ENCODE measurements at places on chromosomes 16 and 17.

DNA sequence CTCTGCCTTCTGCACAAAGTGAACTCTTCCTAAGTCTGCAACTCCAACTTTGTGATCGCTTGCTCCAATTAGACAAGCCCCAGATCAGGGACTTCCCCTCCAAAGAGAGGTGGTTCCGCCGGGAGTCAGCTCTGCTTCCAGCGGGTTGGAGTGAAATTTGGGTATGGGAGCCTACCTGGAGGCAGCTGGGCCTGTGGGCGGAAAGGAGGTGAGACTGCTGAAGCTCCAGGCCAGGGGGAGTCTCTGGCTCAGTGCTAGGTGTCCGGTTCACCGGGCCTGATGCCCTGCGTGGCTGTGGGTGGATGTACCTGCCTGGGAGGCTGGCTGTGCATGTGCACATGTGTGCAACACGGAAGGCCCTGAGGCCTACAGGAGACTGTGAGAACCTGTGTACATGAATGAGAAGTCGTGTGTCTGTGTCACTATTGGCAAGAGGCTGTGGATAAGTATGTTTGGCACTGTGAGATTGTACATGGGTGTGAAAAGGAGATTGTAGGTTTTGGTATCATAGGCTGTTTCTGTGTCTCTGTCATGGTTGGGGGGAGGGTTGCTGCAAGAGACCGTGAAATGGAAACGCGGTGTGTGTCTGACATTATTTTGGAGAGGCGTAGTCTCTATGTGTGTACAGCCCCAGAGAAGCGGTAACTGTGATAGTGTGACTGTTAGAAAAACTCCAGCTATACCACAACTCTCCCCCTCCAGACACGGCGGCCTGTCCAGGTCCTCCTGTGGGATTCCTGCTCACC is 4.2 kb downstream of the LHX1 start:
- DNase-seq, result no peak

DNA sequence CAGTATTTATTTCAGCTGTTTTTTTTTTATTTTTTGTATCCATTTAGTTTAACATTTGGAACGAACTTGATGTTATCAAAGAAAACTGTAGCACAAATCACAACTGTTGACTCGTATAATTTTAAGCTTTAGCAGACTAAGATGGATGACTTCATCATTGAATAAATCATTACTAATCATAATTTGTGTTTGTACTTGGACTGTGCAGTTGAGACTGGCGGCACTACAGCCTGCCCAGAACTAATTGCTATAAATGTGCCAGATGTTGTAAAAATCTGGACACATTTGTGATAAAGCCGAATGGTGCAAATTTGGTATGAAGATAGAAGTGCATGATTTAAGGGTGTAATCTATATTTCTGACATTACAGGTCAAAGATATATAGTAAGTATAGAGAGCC is 897.7 kb upstream of the CDH8 start:
- DNase-seq, result no peak

- DNase-seq, result no peak
Measured at GRCh38 chr17:66378296-66378695, 75.9 kb downstream of the PRKCA start.

- DNase-seq, result no peak
Measured at GRCh38 chr16:67164599-67165061, at the start of gene HSF4. TSS of gene HSF4 (plus strand) at chr16:67164745. CDS start at chr16:67164812, 67 bp downstream.

GRCh38 chr17:66290101-66290722 is 12.2 kb upstream of the PRKCA start:
- no peak for DNase-seq

DNA sequence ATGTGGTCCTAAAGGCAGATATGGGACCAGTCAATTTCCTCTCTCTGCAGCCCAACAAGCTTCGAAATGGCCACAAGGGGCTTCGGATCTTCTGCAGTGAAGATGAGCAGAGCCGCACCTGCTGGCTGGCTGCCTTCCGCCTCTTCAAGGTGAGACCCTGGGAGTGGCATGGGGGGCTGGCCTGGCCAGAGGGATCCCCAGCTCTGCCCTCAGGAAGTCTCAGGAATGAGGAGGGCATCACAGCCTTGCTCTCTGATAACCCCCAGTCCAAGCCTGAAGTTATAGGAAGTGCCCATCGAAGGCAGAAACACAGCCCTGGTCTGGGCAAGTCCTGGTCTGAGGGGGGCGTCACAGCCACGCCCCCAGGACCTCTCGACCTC is 7.1 kb downstream of the GRB7 start:
- no peak for DNase-seq

- no peak for DNase-seq
Measured at GRCh38 chr16:85536073-85536410, 77.1 kb upstream of the GSE1 start.

DNA sequence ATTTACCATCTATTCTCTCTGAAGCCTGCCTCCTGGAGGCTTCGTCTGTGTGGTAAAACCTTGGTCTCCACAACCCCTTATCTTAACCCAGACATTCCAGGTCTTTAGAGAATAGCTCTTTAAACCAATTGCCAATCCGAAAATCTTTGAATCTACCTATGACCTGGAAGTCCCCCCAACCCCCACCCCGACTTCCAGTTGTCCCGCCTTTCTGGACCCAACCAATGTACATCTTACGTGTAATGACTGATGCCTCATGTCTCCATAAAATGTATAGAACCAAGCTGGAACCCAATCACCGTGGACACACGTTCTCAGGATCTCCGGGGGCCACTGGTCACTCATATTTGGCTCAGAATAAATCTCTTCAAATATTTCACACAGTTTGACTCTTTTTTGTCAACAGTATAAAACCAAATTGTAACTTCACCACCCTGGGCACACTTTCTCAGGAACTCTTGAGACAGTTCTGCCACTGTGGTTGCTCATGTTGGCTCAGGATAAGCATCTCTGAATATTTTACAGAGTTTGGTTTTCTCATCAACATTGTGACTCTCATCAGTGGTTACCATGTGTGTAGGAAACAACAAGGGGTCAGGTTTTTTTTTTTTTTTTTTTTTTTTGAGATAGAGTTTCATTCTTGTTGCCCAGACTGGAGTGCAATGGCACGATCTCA is 18.1 kb upstream of the DNAH17 start:
- DNase-seq, result no peak

GRCh38 chr17:77374170-77374936 is 233.6 kb downstream of the SEC14L1 start:
- DNase-seq, result peak; percentile 62

GRCh38 chr17:40597556-40598300 is 32.5 kb upstream of the CCR7 start:
- DNase-seq, result no peak

DNA sequence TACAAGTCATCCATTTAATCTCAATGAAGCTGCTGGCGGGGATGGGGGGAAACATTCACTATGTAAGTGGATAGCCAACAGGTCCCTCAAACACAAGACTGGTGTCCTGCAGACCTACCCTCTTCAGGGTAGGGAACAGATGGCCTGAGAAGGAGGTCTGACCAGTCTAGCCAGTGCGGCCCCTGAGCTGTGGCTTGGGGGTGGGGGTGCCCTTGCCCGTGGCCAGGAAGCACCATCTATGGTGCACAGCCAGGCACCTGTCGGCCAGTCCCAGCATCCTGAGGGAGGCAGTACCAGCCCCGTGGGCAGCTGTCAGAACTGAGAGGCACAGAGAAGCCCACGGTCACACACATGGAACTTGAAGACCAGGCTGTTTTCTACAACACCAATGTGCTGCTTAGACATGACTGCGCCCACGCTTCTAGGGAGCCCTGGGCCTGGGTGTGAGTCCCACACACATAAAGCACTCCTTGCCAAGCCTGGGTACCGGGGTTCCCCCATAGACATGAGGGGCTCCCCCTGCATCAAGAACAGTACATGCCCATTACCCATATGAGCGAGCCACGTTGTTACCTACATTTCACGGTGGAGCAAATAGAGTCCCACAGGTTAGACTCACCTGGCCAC is 40.9 kb downstream of the RMI2 start:
- DNase-seq, result no peak

DNA sequence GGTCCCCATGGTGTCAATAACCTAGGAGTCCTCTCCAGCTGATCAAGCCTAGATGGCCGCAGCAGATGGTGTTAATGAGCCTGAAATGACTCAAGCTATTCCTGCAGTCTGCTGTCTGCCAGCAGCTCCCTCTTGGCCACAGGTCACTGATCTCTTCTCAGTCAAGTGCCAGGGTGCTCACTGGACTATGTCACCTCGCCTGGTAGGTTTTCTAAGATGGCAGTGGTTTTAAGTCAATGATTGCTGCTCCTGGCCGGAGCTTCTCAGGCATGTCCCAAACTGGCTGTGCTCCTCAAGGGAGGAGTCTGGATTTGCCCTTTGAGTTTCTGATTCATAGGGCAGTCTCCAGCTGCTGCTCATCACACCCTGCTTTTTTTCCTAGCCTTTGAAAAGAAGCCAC is 58.6 kb upstream of the SHISA6 start:
- DNase-seq, result no peak

DNA sequence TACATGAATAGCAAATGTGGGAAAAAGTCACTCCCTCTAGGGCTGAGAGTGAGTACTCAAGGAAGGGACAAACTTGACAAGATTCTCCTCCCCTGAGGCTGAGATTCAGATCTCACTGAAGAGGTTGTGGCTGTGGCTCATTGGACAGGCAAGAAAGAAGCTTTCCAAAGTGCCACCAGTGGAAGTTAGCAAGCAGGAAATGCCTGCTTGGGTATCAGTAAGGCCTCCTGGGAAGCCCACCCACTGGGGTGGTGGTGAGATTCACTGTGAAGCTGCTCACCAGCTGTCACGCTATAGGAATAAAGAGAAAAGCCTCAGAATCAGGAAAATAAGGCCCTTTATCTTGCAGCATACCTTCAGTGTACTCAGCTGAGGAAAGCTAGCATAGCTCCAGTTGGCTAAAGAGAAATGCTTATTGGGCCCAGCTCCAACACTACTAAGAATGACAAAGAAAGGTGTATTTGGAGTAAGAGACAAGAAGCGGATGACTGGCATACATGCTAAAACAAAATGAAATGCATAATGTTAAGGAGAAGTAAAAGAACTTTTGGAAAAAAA is 274.4 kb upstream of the TOM1L1 start:
- DNase-seq, result no peak

DNA sequence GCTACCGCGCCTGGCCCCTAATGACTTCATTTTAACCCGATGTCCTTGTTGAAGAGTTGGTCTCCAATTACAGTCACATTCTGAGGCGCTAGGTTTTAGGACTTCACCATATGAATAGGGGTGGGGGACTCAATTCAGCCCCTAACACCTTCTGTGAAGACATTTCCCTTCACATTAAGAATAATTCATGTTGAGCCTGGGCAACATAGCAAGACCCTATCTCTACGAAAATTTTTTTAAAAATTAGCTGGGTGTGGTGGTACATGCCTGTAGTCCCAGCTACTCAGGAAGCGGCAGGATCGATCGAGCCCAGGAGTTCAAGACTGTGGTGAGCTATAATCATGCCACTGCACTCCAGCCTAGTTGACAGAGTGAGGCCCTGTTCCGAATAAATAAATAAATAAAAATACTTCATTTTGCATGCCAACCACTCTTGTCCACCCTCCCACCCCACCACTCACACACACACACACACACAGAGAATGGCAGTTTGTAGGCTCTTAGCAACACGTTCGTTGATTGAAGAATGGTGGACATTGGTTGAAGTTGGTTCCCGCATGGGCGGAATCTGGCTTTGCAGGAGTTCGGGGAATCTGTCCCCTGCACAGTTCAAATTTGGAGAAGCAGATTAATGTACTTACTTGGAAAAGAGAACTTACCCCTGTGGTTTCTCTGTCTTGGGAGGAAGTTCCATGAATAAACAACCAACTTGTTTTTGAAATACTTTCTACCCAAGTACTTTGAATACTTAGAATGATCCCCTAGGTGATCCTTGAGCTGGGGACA is 27.8 kb upstream of the TVP23A start:
- no peak for DNase-seq

DNA sequence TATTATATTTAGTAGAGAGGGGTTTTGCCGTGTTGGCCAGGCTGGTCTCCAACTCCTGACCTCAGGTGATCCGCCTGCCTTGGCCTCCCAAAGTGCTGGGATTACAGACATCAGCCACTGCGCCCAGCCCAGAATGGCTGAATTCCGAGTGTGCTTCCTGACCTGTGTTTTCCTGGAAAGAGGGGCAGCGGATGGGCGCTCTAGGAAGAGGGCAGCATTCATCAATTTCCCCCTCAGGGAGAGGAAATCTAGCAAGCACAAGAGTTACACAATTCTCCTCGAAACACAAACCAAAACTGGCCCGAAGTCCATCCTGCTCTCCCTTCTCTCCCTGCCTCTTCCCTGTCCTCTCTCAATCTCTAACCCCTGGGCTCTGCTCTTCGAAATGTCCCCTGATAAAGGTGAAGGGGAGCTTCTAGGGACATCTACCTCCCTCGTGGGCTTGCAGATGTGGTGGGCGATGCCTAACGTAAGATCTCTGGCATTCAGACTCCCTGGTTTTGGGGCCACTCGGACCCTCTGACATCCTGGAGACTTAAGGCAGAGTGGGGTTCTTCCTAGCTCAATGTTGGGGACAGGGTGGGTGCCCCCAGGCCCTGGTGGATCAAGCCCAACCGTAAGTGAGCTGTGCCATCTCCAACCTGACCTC is 1.0 kb downstream of the IL27 start:
- no peak for DNase-seq

DNA sequence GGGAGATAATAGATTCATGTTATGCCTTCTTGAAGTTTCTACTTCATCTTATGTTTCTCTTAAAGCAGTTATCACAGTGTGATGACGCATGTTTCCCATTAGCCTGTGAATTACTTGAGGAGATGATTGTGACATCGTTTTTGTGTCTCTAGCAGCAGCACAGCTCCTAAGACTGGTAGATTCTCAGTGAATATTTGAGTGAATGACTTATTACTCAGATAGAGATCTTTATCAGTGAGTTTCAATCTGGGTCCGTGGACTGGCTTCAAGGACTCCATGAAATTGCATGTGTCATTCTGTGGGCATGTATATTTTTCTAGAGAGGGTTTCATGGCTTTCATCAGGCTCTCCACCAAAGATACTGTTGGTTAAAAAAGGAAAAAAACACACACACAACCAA is 29.9 kb downstream of the YPEL2 start:
- no peak for DNase-seq

DNA sequence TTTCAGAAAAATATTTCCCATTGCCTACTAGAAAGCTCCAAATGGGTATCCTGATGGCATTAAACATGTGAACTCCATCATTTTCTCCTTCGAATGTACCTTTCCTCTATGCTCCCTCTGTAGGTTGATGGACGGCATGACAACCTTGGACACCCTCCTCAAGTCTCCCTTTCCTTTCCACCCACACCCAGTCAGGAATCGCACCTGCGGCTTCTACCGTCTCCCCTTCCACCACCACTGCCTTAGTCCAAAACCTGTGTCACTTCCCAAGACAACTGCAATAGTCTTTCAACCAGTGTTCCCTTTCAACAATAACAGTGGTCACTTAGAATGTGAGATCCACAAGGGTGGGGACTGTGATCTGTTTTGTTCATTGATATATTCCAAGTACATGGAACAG is 233.1 kb upstream of the AXIN2 start:
- DNase-seq, result no peak

- no peak for DNase-seq
Measured at GRCh38 chr17:69716556-69716955, 302.1 kb downstream of the MAP2K6 start.

Data from activated gamma-delta T cell treated with anti-CD3 and anti-CD28 coated beads, Interleukin-2, amount 50 U/mL, for 16 hours (primary cell).